ENCODE measurements at places on chromosomes 2 and 18.

DNA sequence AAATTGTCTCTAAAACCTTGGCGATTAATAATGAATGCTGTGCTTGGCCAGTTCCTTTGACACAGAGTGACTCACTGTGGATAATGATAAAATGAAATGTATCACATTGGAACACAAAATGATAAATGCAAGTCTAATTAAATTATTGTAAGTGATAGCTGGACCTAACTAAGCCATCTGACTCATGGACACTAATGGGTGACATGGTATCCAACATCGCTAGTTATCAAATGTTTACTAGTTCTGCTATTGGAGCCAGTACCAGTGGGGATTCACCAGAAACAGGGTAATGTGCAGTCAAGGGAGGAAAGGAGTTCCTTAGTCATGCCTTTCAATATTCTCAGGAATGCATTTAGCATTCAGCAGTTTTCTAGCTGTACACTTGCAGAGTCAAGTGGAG, 736.3 kb upstream of the ACVR2A start:
- DNase-seq = no peak

DNA sequence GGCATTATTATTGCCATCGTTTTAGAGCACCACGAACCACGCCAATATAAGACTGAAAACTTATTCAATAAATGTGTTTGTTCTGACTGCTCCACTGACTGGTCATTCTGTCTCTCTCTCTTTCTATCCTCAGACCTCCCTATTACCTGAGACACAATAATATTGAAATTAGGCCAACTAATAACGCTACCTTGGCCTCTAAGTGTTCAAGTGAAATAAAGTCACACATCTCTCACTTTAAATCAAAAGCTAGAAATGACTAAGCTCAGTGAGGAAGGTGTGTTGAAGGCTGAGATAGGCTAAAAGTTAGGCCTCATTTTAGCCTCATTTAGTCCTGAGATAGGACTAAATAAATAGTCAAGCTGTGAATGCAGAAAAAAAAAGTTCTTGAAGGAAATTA, 38.8 kb downstream of the G6PC2 start:
- DNase-seq = no peak

- no peak for DNase-seq
Observed at GRCh38 chr2:239327536-239328350, 73.1 kb downstream of the HDAC4 start.

GRCh38 chr2:236805800-236806531, 236.3 kb downstream of the ACKR3 start:
- DNase-seq = no peak

DNA sequence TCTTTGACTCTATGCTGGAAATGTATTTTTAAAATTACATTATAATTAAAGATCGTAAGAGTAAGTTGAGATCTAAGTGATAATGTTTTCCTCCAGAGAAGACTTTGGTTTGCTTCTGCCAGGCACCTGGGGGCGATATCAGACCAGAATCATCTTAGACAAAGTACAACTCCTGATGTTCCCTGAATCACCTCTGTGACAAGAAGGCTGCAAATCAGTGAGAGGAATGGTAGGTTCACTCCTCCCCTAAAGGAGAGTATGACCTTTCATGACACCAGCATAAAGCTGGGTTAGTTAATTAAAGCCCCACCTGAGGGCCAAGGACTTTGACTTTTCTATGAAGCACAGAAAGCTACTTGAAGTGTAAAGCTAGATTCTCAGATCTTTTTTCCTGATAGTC, 114.4 kb upstream of the DTNA start:
- DNase-seq = no peak

DNA sequence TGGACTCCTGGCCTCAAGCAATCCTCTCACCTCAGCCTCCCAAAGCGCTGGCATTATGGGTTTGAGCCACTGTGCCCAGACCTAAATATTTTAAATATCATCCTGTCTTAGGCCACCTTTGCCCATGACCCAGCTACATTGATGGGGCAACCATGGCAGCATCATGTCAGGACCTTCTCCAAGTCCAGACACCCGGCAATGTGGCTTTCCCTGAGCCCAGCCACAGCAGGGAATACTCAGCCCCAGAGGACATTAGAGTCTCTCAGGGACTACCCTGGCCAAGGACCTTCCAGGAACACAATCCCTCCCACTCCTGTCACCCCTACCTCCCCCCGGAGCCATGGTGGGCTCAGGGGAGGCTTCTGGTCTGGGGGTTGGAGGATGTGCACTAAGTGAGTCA, 72.8 kb downstream of the SMAD7 start:
- no peak for DNase-seq

DNA sequence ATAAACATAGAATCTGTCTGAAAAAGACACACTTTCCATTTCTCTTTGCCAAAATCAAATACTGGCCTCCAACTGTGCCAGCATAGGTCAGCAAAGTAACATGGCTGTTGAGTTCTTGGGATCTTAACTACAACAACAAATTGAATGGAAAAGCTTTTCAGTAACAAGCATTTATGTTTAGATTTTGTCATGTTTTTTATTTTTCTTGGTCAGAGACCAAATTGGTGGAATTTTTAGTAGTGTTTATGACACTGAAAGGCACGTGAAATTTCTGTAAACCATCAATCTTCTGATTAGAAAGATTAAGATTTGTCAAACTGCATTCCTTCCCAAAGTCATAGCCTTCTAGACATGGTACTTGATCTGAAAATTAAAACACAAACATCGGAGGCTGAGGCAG, 77.6 kb downstream of the PDE1A start:
- no peak for DNase-seq

GRCh38 chr2:111537078-111537655, 346.8 kb downstream of the ANAPC1 start:
- DNase-seq = no peak

GRCh38 chr2:172578054-172578453, 22.2 kb downstream of the PDK1 start:
- no peak for DNase-seq

DNA sequence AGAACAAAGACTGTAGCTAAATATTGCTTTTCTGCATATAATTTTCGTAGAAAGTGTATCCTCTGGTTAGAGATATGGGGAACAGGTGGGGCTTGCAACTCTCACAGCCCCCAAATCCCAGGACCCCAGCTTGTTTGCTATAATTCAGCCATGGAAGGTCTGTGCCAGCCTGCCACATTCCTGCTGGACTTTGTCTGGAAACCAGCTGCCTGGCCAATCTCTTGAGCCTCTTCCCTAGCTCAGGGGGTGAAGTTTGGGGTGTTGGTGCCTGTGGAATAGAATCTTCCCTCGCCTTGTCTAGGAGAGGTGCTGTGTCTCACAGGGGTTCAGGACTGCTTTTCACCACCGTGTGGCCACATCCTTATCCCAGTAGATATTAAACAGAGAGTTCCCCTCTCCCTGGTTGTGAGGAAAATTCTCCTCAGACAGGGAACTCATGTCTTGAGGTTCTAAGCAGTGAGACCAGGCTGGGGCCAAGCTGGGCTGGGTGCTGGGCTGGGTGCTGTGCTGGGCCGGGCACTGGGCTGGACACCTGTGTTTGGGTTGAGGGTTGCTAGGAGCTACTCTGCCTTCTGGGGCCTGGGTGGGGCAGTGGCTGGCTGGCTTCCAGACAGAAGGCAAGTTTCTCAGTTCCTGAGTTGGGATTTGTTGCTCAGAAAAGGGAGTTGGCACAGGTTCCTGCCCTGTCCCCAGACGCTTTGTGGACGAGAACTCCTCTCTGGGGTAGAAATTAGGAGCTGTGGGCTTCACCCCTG, 12.3 kb downstream of the TOGARAM2 start:
- no peak for DNase-seq

DNA sequence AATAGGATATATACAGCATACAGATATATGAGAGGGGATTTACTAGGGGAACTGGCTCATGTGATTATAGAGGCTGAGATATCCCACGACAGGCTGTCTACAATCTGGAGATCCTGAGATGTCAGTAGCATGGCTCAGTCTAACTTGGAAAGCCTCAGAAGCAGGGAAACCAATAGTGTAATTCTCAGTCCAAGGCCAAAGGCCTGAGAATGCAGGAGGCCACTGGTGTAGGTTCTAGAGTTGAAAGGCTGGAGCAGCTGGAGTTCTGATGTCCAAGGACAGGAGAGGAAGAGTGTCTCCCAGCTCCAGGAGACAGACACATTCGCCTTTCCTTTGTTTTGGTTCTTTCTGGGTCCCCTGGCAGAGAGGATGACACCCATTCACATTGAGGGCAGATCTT, 20.1 kb upstream of the CCBE1 start:
- DNase-seq = no peak

GRCh38 chr2:169348321-169349024, 13.9 kb downstream of the LRP2 start:
- DNase-seq = no peak

DNA sequence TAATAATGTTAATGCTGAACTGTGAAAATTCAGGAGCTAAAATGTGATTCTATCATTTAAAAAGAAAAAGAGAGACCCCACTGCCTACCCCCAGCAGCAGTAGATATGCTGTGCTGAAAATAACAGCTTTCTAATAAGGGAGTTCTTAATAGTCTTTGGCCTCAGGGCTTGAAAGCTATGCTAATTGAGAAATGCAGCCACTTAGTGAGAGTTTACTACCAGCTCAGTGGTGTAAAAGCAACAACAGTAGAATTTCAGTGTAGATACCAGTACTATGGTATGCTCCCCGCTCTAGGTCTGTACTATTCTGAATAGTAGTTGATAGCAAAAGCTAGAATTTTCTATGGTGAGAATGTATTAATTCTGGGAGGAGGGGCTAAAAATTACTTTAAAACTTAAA, 303.1 kb upstream of the VWC2L start:
- DNase-seq = no peak

DNA sequence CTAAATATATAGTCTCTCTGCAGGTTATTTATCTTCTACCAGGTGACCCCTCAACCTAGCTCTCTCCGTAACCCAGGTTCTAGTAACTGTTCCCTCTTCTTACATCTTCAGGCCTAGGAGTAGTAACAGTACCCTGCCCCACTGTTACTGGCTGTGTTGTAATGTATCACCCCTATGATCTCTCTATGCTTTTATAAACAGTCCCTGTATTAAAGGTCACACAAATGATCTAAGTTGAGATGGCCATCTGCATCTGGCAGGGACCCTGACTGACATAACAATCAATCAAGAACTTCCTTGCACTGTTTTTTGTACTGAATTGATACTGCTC, 219.7 kb upstream of the STK17B start:
- DNase-seq = no peak

DNA sequence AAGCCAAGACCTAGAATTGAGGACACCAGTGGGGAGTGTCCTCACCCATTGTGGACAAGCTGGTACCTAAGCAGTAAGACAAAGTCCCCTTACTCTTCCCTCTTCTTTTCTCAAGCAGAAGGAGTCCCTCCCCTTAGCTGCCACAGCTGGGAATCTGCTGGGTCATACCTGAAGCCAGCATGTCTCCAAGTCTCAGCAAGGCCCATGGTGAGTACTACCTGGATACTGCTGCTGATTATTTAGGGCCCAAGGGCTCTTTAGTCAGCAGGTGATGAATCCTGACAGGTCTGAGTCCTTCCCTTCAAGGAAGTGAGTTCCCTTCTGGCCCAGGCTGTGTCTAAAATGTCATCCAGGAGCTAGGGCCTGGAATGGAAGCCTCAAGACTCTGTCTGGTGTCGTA, 198.6 kb upstream of the STK17B start:
- no peak for DNase-seq

GRCh38 chr2:68757081-68757480, 22.5 kb downstream of the ARHGAP25 start:
- DNase-seq = no peak

DNA sequence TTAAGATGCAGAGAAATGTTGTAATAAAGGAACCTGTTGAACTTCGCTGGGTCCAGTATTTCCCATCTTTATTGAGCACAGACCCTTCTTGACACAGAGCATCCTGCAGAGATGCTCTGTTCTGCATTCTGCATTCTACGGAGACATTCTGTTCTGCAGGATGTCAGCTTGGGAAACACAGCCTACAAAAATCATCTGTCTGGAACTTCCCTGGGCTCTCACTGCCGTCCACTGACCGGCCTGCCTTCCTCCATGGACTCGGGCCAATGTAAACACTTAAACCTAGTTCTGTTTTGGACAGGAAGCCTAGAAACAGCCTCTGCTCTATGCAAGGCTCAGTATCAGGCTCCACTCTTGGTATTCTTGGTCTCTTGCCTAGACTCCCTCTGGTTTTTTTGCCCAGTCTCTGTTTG, 90.0 kb upstream of the PPP1CB start:
- DNase-seq = no peak

GRCh38 chr2:11933854-11934253, 187.4 kb downstream of the LPIN1 start:
- no peak for DNase-seq

GRCh38 chr2:140601801-140602200, 1529.0 kb downstream of the LRP1B start:
- no peak for DNase-seq

GRCh38 chr2:64951306-64951953, 37.8 kb upstream of the SLC1A4 start:
- DNase-seq = no peak

- DNase-seq = no peak
Observed at GRCh38 chr18:46071653-46072375, at the start of gene PSTPIP2. TSS of gene PSTPIP2 (minus strand) at chr18:46072260. CDS start at chr18:46072188, 72 bp downstream.

- no peak for DNase-seq
Observed at GRCh38 chr2:102843764-102844443, 82.1 kb downstream of the TMEM182 start.

DNA sequence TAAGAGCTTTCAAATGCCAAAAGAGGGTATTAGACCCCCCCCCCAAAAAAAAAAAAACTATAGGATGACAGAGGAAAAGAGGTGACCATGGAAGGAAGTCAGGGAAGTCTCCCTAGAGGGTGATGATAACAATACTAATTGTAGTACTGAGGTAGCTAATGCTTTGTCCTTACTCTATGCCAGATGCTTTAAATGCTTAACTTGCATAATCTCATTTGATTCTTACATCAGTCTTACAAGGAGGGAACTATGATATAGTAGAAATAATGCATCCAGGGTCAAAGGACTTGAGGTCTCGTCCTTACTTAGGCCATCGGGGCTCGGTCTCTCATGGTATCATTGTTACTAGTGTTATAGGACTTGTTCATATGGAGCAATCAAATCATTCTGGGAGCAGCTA, 9.1 kb downstream of the IDH1 start:
- DNase-seq = no peak

DNA sequence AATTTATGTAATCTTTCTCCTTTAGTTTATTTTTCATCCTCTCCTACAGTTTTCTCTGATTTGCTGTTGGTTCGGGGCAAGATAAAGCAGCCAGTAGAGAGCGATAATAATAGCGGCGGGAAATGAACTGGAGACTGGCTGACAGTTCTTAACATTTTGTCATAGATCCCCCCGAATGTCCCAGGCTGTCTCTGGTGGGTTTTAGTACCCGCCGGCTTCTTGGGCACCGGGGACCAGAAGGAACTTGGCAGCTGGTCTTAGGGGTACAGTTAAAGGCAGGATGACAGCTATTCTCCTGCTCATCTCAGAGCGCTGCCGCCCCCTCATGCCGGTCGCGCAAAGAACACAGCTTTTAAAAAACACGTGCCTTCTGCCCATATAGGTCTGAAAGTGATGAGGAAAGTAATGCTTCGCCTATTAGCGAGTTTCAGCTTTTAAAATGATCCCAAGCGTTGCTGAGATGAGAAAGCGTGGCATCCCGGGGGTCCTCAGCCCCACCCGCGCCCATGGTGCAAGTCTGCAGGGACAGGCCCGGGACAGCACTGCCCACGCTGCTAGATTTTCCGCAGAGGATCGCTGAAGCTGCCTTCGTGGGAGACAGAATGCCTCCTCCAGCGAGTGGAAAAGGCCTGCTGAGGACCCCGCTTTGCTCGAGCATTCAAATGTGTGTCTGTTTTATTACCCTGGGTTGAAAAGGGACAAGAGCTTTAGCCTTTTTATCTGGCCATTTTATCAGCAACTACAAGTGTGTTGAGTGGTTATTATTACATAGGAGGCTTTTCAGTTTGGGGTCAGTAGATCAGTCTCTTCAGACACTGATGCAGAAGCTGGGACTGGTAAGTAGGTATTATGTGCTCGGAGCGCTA, 3.8 kb downstream of the ONECUT2 start:
- no peak for DNase-seq
